ENCODE measurements at places on chromosomes 2 and 18.

DNA sequence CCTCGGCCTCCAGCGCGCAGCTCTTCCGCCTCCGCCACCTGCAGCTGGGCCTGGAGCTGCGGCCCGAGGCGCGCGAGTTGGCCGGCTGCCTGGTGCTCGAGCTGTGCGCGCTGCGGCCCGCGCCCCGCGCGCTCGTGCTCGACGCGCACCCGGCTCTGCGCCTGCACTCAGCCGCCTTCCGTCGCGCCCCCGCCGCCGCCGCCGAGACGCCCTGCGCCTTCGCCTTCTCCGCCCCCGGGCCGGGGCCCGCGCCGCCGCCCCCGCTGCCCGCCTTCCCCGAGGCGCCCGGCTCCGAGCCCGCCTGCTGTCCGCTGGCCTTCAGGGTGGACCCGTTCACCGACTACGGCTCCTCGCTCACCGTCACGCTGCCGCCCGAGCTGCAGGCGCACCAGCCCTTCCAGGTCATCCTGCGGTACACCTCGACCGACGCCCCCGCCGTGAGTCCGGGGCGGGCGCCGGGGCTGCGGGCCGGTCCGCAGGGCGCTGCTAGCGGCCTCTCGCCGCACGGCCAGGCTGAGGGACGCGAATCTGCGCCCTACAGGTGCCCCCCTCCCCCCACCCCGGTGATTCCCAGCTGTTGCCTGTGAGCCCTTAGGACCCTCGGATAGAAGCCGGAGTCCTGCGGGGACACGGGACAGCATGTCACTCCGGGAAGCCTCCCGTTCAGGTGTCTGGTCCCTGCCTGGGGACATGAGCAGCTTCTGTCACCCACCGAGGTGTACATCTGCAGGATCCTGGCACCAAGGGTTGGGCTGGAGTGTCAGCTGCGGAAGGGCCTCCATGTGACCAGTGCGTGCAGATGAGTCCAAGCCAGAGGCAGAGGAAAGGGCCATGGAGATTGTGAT is 616 bp downstream of the RNPEPL1 start:
- no peak for DNase-seq

- DNase-seq, result no peak
Measured at GRCh38 chr18:78733762-78734613, 245.6 kb upstream of the SALL3 start.

GRCh38 chr2:229414631-229415030 is 143.5 kb upstream of the PID1 start:
- DNase-seq, result no peak

- DNase-seq, result no peak
Measured at GRCh38 chr18:32287249-32287648, 97.4 kb downstream of the MEP1B start.

GRCh38 chr2:186098821-186099220 is 360.2 kb downstream of the FSIP2 start:
- DNase-seq, result no peak

DNA sequence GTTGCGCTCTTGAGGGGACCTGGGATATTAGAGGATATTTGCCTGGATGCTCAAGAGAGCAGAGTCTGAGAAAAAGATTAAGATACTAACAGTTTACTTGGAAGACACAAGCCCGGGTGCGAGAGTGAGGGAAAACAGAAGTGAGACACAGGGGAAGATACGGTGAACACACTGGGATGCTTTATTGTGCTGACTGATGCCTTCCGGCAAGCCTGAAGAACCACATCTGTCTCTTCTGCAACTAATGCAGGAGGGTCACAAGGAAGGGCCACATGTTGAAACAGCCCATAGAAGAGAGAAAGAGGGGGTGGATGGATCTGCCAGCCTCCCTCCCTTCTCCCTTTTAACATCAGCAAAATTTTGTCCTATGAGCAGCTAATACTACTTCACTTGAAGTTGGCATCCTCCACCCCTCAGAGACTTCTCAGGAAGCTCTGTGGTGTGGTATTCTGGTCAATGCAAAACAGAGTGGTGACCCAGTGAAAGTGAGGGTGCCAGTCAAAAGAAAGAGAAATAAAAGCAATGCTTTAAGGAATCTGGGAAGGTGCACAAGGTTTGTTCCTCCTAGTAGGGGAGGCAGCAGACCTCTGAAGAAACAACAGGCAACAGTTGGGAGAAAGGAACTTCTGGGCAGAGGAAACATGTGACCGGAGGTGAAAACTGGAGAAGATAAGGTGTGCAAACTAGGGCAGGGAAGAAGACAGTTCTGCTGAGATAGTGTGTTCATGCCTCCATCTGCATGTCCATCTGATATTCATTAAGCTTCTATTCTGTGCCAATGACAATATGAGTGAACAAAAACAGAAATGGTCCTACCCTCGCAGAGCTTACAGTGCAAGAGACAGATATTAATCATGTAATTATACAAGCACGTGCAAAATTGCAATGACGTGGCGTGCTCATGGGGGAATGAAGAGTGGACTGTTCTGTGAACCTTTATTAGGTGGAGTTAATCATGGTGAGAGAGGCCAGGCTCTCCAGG is 107.1 kb downstream of the LYPD6B start:
- no peak for DNase-seq

- no peak for DNase-seq
Measured at GRCh38 chr2:134225841-134226240, 28.0 kb upstream of the MGAT5 start.

DNA sequence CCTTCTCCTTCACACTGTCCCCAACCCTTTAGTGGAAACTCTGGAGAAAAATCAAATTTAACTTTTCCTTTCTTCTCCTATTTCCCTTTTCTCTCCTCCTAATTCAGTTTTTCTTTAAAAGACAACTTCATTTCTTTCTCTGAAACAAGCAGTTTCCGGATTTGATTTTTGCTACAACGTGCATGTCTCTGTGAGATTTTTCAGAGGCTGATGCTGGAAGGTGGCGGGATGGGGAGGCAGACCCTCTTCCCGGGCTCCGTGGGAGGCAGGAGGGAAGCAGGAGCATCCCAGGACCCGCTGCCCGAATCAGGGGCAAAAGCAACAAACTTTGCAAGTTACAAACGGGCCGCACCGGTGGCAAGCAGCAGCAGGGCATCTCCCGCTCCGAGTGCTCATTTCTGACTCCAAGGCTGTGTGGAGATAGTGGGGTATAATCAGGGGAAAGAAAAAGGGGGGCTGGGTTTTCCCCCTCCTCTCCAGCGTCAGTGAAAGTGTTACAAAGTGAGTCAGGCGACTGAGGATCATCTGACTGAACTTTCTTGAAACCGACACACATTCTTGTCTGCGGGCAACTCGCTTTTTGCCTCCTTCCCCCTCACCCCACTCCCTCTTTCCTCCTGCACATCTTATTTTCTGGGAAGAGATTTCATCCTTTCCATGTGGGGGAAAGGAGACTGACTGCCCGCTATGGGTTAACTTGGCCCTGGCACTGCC is 6.4 kb downstream of the ZEB2 start:
- DNase-seq, result no peak

- DNase-seq, result no peak
Measured at GRCh38 chr18:35411625-35412351, 34.7 kb upstream of the ZNF396 start.

GRCh38 chr2:43890855-43891254 is 52.1 kb downstream of the ABCG8 start:
- no peak for DNase-seq

- no peak for DNase-seq
Measured at GRCh38 chr18:34121200-34121721, 103.5 kb downstream of the NOL4 start.

All from stimulated activated CD8-positive, alpha-beta memory T cell treated with anti-CD3 and anti-CD28 coated beads, Interleukin-7, amount 100 ng/mL, for 24 hours (primary cell).